Kidney epithelial cell (primary cell): ENCODE measurements at places on chromosomes 1 and 21. TPM values are rescaled to one million over a fixed set of nuclear protein-coding genes. Genes with fewer than 3 reads are reported as not detected.

TEX38 gene
- total RNA-seq = not detected in 2 replicates

A3GALT2 gene
- not detected in 2 replicates for total RNA-seq

LIN28A gene
- total RNA-seq = not detected in 2 replicates

RORC gene
- 0.17 TPM in 1 of 2 replicates, not detected in the other for total RNA-seq

KRTAP12-3 gene
- total RNA-seq = not detected in 2 replicates

OPTC gene
- total RNA-seq = not detected in 2 replicates

MANEAL gene
- total RNA-seq = 6.4 and 8.7 TPM in 2 replicates

AADACL3 gene
- not detected in 2 replicates for total RNA-seq

GJA8 gene
- total RNA-seq = not detected in 2 replicates

NBL1 gene
- total RNA-seq = 71.0 and 76.7 TPM in 2 replicates

ZYG11B gene
- 23.5 and 25.2 TPM in 2 replicates for total RNA-seq

LCE6A gene
- total RNA-seq = not detected in 2 replicates

SYDE2 gene
- 4.2 and 7.6 TPM in 2 replicates for total RNA-seq

UTS2 gene
- not detected in 2 replicates for total RNA-seq
